ENCODE measurements at places on chromosomes 4 and X.
A peak's percentile ranks its signal among the peaks of the same experiment; 100 is the strongest.

DNA sequence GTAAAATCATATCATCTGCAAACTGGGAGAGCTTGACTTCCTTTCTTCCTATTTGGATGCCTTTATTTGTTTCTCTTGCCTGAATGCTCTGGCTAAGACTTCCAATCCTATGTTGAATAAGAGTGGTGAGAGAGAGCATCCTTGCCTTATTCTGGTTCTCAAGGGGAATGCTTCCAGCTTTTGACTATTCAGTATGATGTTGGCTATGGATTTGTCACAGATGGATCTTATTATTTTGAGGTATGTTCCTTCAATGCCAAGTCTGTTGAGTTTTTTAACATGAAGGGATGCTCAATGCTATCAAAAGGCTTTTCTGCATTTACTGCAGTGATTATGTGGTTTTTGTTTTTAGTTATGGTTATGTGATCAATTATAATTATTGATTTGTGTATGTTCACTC, 2144.6 kb upstream of the TENM3 start:
- no peak for DNase-seq

DNA sequence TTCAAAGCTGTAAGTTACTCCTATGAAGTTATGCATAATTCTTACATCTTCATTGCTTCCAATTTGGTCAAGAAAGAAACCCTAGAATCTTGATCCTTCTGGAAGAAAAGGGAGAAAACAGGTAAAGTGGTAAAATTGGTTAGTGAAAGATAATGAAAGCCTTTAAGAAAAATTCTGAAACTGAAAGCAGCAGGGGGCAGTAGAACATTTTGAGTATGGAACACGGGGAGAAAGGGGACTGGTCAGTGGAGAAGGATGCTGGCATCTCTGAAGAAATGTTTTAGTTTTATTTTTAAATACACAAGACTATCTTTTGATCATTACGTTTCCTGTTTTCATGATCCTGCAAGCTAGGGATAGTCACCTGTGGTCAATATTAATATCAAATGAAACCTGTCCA, 54.3 kb downstream of the SLIT2 start:
- DNase-seq, result no peak

DNA sequence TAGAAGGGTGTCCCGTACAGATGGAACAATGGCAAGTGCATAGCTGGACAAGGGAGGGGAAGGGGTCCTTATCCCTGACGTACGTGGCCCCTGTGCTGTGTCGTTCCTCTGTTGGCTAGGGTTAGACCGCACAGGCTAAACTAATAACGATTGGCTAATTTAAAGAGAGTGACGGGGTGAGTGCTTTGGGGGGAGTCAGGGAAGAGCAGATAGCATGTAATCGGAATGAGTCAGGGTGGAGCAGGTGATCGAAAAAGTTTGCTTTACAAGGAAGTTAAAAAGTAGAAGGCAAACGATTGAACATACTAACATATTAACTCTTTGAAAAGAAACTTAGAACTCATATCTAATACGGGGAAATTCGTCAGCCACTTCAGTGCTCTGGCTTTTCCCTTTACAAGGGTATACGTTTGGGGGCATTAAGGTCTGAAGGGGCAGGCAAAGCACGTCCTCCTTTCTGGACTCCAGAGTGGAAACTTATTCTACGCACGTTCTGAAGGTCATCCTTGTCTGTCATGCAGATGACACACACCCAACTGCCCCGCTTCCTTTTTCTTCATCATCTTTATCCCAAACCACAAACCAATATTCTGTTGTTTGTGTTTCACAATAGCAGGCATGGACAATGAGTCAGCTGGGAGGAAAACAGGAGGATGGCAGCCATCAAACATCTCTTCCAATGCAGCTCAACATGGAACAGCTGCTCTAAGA, 10.2 kb upstream of the CRLF2 start:
- DNase-seq, result peak; percentile 43

GRCh38 chrX:96889726-96890125, 6.0 kb downstream of the RPA4 start:
- DNase-seq, result no peak

- no peak for DNase-seq
Measured at GRCh38 chr4:169337510-169337909, 66.8 kb upstream of the SH3RF1 start.
